Gastrocnemius medialis (tissue), 4 donors: ENCODE measurements at places on chromosomes 1 and 21. TPM values are rescaled to one million over a fixed set of nuclear protein-coding genes. Genes with fewer than 3 reads are reported as not detected.

CITED4 gene
- 15.9 TPM for total RNA-seq

APOBEC4 gene
- not detected for total RNA-seq

RIPPLY3 gene
- not detected for total RNA-seq

IL12RB2 gene
- total RNA-seq = 8.8 TPM

- DNase-seq = no peak
These were observed 49.6 kb upstream of the ATP1A1 start for GRCh38 chr1:116323491-116323890.

GRCh38 chr1:77218477-77219165, 609 bp downstream of the PIGK start:
- no peak for DNase-seq

DNA sequence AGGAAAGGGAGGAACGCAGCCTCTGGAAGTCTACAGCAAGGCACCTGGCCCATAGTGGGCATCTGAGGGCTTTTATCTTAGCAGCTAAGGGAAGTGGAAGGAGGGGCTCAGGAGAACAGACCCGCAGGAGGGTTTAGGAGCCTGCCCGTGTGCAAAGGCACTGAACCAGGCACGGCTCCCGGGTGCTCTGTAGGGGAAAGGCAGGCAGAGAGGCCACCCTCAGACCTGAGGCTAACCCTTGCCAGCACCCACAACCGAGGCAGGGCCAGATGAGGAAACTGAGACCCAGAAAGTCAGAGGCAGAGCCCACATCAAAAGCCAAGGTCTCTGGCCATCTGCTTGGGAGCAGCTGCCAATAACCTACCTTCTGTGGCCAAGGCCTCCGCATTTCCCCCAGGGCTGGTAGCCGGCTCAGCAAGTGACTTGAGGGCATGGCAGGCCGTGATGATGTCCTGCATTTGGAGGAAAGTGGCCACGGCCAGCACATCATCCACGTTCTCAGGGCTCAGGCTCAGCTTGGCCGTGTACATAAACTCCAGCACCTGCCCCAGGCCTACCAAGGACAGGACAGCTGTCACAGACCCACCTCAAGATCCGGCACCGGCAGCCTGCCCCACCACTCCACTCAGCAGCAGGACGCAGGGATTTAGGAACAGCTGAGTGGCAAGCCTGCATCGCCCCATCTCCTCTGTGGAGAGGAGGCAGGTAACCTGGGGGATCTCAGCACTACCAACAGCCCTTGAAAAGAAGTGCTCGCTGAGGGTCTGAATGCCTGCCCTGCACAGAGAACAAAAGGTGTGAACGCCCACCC, 29.1 kb downstream of the ZBTB17 start:
- no peak for DNase-seq

- peak; percentile 55 for DNase-seq
These were observed 75.1 kb upstream of the SIPA1L2 start for GRCh38 chr1:232704694-232705680.

DNA sequence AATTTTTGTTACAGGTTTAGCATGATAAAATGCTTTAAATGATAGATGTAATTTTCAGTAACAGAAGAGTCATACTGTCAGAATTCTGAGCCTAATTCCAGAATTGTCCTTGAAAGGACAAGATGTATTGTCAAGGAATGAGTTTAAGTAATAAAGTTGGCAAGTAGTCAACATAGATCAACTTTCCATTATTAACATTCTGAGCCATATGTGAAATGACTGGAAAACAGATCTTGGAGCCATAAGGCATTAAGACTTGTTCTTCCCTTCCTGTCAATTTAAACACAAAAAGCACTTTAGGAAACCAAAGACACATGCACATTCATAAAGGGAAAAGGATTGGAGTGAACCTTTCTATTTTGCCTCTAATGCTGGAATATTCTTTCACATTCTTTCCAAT, 107.0 kb downstream of the ODF2L start:
- no peak for DNase-seq

DNA sequence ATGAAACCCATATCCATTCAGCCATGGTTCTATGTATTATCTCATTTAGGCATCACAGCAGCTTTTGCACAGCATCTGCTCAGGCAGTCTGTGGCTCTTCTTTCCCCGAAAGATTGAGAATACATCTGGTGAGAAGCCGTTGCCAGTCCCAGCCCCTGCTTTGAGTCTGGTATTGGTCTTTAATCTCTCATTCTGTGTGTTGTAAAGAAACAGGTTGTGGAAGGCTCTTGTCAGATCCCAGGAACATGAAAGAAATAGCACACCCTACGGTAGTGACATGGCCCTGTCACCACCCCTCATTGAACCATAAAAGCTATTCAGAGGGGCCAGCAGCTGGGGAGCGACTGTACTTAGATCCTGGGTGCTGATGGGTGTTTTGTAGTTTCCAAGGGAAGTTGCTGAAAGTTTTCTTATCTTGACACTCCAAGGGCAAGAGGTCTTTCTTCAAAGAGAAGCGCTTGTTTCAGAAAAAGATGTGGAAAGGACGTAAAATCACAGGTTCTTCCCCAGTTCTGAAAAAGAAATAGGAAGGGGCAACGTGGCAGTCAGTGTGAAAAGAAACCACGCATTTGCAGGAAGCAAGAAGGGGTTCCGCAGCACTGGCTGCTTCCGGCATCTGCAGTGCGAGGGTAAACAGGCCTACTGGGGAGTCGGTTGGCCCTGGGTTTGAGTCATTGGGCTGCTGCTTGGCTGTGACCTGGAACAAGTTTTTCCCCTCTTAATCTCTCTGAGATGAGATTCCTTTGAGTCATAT, 145.0 kb downstream of the DHRS3 start:
- DNase-seq = no peak

DNA sequence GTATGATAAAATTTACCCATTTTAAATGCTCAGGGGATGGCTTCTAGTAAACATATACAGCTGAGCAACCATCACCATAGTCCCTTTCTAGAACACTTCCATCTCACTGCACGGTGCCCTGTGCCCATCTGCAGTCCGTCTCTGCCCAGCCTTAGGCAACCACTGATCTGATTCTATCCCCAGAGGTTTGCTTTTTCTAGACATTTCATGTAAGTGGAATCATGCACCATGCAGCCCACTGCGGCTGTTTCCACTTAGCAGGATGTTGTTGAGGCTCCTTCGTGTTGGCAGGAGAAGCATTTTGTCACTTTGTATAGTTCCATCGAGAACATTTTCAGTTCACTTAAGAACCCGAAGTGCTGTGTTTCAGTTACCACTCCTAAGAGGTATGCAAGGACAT, 27.8 kb upstream of the VAMP3 start:
- DNase-seq = no peak
